ENCODE measurements at places on chromosomes 6 and 20.

GRCh38 chr6:135261872-135262725 is 81.0 kb downstream of the MYB start:
- DNase-seq = no peak

DNA sequence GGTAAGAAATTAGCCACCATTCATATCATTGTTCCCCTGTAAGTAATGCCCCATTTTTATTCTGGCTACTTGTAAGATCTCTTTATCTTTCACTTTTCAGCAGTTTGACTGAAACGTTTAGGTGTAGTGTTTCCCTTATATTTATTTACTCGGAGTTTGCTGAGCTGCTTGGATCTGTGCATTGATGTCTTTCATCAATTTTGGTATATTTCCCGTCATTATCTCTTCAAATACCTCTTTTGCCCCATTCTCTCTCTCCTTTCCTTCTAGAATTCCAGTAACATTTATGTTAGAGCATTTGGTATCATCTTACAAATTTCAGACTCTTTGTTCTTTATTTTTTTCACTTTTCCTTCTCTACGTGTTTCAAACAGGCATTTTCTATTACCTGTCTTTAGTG is 9.2 kb upstream of the SLC13A3 start:
- DNase-seq = no peak

DNA sequence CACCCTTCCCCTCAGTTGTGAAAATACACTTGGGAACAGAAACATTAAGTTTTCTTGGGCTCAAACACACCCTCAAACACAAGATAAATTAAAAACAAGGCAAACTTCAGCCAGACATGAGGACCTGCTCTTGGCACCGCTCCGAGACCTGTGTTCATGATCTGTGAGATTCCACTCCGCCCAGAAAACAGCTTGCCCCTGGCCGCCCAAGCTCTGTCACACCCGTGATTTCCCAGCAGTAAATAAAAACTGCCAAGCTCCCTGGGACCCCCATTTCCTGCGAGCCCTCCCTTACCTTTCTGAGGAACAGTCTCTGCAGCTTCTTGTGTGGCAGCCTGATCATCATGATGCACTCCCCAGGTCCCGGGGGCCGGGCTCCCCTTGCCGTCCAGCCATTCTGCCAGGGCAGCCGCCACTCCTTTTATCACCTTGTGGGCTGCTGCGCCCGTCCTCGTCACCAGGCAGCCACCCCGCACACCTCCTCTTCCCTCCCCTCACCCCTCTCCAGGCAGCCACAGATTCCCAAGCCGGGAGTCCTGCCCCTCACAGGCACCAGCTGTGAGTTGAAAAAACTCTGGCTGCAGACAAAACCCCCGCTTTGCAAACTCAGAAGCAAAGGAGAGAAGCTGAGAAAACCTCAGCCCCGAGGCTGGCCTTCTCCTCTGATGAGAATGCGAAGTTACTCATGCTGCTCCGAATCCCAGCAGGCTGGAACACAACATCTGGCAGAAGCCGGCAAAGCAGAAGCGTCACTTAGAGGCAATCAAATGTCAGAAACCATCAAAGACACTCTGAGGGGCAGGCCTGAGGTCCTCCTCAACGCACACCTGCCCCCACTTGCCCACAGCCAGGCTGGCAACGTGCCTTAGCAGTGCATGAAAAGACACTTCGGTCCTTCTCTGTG is 130.4 kb upstream of the RPS6KA2 start:
- no peak for DNase-seq

GRCh38 chr6:106546691-106547414 is 82.4 kb downstream of the RTN4IP1 start:
- DNase-seq = peak; percentile 57

GRCh38 chr6:83378621-83379388 is 52.0 kb downstream of the ME1 start:
- no peak for DNase-seq

DNA sequence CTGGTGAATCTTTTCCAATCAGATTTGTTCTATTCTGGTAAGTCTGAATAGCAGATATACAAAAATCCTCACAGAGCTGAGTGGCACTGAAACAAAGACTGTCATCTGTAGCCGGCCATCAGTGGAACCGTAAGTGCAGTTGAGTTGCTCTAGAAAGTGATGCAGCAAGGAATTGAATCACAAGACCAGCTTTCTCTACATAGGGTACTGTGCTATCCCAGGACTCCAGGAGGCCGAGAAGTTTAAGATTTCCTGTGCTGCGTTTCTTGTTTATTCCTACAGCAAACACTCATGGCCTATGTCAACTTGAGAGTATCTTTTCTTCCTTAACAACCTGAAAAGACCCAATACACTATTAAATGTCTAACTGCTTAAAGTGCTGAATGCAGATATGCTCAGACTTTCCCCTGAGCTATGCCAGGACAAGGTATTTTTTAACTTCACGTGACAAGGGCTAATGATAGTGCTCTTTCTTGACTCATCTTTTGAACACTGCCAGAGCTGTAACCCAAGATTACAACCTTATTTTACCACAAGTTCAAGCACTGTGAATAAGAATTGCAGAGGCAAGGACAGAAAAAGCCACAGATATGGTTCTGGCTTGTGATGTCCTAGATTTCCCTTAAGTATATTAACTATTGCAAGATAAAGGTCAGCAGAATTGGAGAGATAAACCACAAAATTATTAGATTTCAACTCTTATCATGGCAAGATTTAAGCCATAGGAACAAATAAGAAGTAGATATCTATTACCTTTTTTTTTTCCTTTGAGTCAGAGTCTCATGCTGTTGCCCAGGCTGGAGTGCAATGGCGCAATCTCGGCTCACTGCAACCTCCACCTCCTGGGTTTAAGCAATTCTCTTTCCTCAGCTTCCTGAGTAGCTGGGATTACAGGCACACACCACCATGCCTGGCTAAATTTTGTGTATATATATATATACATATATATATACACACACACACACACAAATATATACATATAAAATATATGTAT is 71.6 kb downstream of the GJA1 start:
- no peak for DNase-seq
